ENCODE measurements at places on chromosomes 16 and 17. TPM values are rescaled to one million over a fixed set of nuclear protein-coding genes. Genes with fewer than 3 reads are reported as not detected.

Gene CCDC40
- 1.1 TPM for total RNA-seq

Gene DHRS7C
- not detected for total RNA-seq

Gene TVP23A
- not detected for total RNA-seq

Gene CTF1
- 0.33 TPM for total RNA-seq
